Left lobe of liver (tissue), 2 donors: ENCODE measurements at places on chromosomes 1 and 21. TPM values are rescaled to one million over a fixed set of nuclear protein-coding genes. Genes with fewer than 3 reads are reported as not detected.

DNA sequence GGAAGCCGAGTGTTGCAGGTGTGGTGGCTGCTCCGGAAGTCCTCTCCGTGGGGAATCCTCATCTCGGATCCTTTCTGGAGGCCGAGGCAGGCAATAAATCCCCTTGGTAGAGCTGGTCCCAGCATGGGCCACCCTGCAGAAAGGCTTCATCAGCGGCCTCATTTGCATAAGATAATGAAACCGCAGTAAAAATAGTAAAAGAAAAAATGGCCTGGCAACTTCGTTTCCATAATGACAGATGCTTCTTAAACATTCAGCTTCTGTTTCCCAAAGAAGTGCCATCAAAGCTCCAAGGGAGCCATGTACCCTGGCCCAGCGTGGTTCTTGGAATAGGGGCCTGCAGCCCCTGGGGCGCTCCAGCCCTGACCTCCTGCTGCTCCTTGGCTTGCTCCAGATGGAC, 244.1 kb downstream of the GRIK3 start:
- no peak for DNase-seq

DNA sequence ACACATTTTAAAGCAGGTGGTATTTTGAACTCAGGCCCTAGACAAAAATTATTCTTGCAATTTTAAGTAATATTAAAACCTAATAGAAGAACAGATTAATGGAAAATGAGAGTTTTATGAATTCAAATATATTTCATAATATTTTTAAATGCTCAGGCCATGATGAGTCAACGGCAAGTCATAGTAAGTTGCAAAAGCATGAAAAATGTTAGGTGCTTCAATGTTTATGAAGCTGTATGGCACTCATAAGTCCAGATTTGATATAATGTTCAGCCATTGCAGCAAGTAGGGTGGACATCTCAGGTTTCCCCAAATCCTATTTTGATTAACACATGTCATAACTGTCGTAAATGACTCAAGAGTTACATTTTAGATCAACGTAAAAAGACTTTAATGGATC, 112.6 kb downstream of the GRIK1 start:
- DNase-seq: no peak

DNA sequence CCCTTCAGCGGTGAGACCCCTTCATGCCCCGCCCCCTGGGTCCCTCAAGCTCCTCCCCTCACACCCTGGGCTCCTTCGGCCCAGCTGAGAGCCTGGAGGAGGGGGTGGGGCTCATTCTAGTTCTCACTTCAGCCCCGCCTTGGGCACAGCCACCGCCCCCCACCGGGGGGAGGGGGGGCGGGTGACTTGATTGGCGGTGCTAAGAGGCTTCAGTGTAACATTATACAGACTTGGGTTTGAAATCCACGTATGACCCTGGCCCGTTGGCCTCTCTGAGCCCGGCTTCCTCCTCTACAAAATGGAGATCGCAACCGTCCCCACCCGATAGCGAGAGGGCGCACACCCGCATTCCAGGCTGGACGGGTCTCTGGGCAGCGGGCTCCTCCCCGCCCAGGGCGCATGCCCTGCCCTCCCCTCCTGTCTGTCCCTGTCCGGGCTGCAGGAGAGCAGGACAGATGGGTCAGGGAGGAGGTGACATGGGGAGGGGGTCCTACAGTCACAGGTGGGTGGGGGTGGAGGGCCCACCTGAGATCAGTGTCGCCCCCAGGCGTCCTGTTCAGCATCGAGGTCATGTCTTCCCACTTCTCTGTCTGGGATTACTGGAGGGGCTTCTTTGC, 5.1 kb downstream of the CLCNKB start:
- no peak for DNase-seq

GRCh38 chr1:96208428-96208827, 513.2 kb upstream of the PTBP2 start:
- DNase-seq: no peak

DNA sequence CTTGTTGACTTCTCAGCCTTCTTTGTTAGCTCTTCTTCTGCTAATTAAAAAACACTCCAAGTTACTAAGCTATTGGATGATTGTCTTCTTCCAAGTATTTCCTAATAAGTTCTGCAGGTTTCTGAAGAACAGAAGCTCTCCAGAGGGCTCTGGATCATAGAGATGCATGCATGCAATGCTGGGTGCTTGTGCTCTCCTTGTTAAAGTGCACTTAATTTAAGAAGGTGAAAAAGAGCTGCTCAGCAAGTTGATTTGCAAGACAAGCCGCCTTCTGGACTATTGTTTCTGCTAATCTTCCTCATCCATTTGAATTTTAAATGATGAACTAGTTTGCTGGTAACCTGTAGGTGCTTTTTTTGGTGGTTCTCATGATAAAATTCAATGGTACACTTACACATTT, 16.1 kb downstream of the RRP15 start:
- DNase-seq: no peak

DNA sequence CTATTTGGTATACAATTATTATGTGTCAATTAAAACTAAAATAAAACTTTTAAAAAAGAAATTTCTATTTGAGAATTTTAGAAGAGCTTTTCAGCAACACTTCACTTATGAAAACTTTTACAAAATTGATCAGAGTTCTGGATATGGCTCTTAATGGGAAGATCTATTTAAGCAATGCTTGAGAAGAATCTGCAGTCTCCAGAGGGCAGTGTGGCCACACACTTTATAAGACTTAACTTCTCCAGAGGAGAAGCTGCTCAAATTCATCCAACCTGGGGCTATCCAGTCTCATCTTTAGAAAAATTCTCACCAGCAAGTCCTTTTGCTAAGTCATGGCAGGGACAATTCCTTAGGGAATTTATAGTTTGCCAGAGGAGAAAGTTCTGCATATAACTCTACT, 25.2 kb upstream of the AGO1 start:
- no peak for DNase-seq

DNA sequence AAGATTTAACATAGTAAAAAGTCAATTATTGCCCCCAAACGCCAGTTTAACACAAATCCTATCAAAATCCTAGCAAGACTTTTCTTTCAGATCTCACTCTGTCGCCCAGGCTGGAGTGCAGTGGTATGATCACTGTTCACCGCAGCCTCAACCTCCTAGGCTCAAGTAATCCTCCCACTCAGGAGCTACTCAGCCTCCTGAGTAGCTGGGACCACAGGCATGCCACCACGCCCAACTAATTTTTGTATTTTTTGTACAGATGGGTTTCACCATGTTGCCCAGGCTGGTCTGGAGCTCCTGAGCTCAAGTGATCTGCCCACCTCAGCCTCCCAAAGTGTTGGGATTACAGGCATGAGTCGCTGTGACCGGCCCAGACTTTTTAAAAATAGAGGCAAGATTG, 4.8 kb downstream of the SNIP1 start:
- no peak for DNase-seq

DNA sequence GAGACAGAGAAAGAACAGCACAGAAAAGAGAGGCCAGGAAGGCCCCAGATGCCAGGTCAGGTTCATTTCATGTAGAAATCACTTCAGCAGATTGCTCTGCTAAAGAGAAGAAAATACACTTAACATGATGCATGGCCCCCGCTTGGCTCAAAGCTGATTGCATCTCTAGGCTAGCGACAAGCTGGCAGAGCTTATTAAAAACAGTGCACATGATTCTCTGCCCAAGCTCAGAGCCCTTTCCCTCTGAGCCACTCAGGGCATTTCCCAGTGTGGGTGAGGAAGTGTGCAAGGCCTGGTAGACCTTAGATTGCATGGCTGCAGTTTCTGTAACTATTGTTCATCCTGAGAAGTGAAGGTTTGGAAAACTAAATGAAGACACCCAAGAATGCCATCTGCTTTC, 3.3 kb upstream of the CAPN9 start:
- DNase-seq: no peak

DNA sequence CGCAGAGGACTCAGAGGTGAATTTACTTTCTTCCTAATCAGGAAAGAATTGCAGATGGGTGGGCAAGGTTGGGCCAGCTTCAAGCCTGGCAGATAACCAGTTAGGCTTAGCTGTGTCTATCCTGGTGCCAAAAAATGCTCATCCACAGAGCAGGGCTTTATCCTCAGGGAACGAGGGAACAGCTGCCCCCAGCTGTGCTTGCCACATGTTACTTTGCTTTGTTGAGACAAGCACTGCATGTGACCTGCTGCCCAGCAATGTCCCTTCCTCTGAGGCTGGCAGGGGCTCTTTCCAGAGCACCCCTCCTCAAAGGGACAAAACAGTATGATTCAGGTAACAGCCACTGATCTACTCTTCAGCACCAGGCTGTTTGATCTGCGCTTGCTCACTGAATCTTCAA, 505.1 kb upstream of the USP24 start:
- no peak for DNase-seq

ST6GALNAC5 gene
- total RNA-seq: not detected

TBX19 gene
- total RNA-seq: 1.0 TPM
